ENCODE measurements at places on chromosomes 3 and 15.
A peak's percentile ranks its signal among the peaks of the same experiment; 100 is the strongest.

- DNase-seq = no peak
Measured at GRCh38 chr3:138114431-138114918, 933 bp downstream of the DZIP1L start.

- no peak for DNase-seq
Measured at GRCh38 chr3:31653464-31653863, 120.7 kb downstream of the STT3B start.

GRCh38 chr3:125120379-125121122 is 64.8 kb upstream of the HEG1 start:
- no peak for DNase-seq

DNA sequence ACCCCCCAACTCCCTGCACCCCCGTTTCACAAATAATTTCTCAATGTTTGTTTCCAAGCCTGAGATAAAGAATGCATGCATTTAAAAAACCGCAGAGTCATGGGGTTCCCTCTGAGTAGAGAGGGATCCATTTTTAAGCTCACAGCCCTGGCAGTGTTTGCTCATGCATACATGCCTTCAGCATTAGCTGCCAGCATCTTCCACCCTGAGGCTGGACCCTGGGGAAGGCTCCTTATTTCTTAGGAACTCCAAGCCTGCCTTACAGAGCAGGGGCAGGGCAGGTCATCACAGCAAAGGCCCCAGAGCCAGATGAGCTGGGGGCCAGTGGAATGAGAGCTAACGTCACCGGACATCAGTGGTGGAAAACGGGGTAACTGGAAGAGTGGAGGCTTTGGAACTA is 31.3 kb downstream of the TLE3 start:
- DNase-seq = no peak

DNA sequence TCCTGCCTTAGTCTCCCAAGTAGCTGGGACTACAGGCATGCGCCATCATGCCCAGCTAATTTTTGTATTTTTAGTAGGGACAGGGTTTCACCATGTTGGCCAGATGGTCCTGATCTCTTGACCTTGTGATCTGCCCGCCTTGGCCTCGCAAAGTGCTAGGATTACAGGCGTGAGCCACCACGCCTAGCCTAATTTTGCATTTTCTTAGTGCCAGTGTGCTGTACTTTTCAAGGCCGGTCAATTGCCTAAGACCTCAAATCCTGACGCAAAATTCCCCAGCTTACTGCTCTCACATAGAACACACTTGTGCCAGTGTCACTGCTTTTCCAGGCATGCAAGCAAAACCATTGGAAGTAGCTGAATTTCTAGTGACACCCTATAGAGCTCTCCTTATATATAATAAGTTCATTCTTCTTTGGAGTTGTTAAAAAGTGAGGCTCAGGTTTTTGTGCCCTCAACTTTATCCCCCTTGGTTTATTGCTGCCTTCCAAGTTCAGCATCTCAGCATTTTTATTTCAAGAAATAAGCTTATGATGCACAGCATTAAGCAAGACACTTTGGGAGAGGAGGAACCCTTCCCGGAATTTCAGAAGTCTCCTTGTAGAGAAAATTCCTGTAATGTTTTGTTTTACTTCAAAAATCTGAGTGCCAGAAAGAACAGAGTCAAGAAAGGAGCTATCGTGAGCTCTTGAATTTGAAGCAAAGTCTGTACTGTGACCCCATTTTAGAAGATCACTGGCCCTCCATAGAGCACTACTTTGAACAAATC is 93.2 kb downstream of the FILIP1L start:
- DNase-seq = no peak

DNA sequence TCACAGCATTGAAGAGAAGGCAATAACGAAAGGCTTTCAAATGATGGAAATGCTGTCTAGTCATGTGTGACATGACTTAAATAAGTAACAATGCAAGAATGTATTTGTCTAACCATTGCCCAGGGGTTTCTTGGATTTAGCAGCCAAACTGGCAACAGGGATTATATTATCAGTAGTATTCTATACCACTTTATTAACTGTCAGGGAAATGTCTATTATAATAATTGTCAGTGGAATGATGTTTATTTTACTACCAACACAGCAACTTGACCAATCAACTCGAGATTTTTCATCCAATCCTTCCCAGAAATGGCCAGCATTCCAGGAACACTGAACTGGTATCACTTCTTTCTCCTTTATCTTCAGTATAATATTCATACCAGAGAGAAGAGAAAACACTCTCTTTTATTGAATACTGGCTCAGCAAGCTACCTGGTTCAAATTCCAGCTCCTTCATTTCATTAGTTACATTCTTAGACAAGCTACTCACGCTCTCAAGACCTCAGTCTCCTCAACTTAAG is 66.2 kb downstream of the FOXP1 start:
- no peak for DNase-seq

- DNase-seq = peak; percentile 89
Measured at GRCh38 chr3:177729956-177730681, 532.8 kb upstream of the TBL1XR1 start.

- no peak for DNase-seq
Measured at GRCh38 chr3:153639631-153640030, 477.6 kb downstream of the RAP2B start.

GRCh38 chr3:187021748-187022402 is 91.5 kb downstream of the ST6GAL1 start:
- DNase-seq = no peak

DNA sequence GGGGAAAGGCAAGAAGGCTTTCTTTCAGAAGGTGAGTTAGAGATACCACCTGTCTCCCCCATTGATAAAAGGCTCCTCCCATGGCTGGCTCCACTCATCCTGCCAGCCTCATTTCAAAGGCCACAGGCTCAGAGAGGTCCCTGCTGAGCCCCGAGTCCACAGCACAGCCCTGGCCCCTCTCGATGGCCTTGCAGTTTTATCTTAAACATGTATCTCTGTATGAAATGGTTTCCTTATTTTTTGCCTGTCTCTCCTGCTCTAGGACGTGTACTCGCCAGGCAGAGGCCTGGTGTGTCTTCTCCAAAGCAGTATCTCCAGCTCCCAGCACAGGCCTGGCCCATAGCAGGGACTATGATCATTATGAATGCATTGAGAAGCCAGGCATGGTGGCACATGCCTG is 160.5 kb upstream of the NSMCE3 start:
- no peak for DNase-seq

- no peak for DNase-seq
Measured at GRCh38 chr15:100310041-100310405, 31.8 kb downstream of the ADAMTS17 start.

- DNase-seq = no peak
Measured at GRCh38 chr3:113331187-113331586, 110.1 kb downstream of the CFAP44 start.

DNA sequence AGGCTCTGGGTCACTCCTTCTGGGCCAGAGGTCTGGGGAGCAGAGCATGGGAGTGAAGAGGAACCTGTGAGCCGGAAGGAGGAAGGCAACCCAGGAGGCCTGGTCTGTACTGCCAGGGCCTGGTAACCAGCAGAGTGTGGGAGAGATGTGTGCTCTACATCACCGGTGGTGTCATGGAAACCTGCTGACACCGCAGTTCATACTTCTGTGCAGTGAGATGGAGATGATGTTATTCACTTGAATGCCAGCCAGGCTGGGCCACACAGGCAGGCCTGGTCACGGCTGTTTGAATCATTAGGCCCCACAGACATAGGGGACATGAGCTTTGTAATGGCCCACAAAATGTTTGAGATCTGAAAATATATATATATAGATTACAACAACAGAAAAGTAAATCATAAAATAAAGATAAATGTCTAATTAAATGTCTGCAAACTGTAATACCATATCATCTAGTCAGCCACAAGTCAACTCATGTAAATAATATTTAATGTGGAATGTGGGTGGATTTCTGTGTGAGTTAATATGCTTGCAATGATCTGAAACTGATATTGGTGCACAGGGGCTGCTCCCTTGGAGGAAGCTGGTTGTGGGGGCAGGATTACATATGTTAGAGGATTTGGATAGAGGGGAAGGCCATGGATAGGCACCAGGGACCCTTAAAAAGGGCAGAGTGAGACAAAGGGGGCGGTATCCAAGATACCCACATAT is 108.5 kb upstream of the PFN2 start:
- no peak for DNase-seq

DNA sequence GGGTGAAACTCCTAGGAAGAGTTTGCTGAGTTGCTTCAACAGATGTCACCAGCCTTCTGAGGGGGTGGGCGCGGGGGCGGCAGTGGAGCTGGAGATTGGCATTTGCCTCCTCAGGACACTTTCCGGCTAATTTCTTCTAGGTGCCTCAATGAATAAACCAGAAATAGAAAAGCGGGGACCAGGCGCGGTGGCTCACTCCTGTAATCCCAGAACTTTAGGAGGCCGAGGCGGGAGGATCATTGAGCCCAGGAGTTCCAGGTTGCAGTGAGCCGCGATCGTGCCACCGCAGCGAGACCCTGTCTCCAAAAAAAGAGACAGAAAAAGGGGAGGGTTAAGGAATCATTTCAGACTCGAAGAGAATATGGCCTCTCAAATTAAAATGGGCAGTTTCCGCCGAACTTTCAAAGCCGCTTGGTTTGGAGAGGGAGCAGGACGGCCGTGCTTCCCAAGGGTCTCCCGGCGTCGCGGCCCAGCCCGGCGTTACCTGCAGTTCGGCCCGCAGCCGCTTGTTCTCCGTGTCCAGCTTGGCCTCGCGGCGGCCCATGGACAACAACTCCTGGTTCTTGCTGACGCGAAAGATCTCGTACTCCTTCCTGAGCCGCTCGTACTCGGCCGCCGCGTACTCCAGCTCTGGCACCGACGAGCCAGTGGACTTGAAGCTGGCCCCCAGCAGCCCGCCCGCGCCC is 587 bp downstream of the NPHP3 start:
- DNase-seq = no peak

DNA sequence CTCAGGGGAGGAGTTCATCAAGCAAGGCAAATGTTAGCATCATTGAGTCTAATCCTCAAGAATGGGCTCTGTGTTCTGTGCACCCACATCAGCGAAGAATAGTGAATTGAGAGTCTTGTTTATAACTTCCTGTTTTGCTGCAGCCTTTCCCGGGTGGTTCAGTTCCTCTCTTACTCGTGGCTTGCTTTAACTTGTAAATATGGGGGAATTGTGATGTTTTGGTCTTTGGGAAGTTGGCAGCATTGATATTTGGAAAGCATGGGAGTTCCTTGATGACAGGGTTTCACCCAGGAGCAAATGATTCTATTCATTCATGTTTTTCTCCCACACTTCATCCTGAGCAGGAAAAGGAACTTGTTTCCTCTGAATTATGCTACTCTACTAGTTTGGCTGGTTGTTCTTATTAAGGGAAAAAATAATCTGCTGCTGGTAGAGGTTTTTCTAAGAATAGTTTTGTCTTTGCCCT is 40.4 kb downstream of the GPD1L start:
- no peak for DNase-seq

- DNase-seq = no peak
Measured at GRCh38 chr3:12662593-12663400, 1.1 kb downstream of the RAF1 start.

DNA sequence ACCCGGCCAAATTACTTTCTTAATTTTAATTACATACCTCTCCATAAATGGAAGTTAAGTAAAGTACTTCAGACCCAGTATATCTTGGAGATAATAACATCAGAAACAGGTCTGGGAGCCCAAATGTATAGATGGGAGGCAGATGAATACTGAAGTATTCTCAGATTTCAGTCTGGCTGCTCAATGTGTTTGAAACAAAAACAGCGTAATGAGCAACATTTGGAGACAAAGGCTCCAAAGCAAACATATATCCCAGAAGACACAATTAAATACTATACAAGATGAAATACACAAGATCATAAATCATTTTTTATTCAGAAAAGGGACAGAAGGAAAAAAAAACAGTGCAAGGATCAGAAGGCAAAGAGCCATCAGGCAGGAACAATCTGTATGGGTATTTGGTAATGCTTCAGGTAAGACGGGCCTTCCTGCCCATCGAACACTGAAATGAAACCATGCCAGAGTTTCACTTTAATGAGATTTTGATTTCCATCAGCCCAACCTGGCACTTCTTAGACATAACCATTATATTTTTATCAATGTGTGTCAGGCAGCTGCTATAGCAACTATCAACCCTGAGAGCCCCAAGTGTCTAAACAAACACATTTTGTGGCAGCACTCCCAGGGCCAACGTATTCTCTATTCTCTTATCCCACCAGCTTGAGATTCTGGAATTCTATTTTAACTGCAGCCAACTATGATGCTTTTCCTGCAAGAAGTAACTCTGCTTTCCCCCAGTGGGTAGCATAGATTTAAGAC is 210.8 kb downstream of the STT3B start:
- DNase-seq = no peak

DNA sequence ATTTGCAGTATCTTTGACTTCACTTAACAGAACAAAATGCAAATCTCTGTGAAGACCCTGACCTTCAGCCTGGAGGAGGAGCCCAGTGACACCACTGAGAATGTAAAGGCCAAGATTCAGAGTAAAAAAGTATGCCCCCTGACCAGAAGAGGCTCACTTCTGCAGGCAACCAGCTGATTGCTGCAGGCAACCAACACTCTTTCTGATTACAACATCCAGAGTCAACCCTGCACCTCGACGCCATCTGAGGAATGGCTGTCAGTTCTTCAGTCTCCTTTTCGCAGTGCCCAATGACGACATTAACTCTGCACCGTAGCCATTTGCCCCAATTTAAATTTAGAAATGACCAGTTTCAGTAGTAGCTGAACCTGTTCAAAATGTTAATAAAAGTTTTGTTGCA is 14.9 kb downstream of the ATP13A3 start:
- no peak for DNase-seq

DNA sequence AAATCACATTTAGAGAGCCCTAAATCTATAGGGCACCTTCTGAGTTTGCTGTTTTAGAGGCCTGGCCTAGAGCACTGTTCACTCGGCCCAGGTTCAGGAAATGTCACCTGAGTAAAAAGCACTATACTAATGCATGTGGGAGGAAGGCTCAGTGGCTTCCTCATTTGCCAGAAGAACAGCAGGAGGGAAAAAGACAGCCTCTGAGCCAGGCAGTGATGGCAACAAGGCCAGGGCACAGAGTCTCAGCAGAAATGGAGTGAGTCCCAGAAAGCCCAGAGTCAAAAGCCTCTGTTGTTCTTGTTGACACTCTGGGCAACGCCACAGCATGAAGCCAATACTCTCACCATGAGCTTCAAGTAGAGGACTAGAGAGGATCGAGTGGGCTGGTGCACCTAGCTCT is 25.9 kb downstream of the LTF start:
- DNase-seq = no peak

Measured in NCI-H1436 treated with DMSO at 0.1 percent for 48 hours (cell line).